ENCODE measurements at places on chromosomes 4 and X. TPM values are rescaled to one million over a fixed set of nuclear protein-coding genes. Genes with fewer than 3 reads are reported as not detected.

Gene USP17L11
- total RNA-seq = not detected

Gene ZCCHC18
- total RNA-seq = 8.8 TPM

Gene RNF150
- not detected for total RNA-seq

- no peak for DNase-seq
Measured at GRCh38 chr4:34464196-34464595, 1780.1 kb downstream of the ARAP2 start.

DNA sequence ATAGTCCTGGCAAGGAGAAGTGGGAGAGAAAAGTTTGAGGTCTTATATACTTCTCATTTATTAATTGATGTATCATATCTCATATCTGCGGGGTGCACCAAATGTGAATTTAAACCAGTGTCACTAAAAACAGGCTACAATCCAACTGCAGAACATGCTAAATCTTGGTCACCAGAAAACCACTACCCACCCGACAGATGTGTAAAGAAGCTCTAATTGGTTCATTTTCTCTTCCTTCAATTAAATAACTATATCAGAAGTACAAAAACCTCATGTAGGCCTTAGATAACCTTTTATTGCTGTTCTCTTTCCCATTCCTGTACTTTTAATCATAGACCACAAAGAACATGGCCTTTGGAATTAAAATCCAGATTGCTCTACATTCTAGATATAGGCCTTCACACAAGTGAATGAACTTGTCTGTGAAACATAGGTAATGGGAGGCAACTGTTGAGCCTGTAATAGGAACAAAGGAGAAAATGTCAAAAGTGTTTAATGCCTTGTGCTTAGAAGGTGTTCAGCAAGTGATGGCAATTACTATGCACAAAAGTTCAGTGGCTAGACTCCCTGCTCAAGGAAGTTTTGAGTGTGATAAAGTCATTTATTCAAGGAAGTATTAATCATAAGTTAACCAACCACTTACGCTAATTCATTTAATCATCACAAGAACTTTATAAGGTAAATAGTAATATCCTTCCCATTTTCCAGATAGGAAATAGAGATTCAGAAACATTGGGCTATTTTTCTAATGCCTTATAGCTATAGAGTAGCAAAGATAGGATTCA lies 425.6 kb downstream of the INPP4B start:
- DNase-seq = no peak

DNA sequence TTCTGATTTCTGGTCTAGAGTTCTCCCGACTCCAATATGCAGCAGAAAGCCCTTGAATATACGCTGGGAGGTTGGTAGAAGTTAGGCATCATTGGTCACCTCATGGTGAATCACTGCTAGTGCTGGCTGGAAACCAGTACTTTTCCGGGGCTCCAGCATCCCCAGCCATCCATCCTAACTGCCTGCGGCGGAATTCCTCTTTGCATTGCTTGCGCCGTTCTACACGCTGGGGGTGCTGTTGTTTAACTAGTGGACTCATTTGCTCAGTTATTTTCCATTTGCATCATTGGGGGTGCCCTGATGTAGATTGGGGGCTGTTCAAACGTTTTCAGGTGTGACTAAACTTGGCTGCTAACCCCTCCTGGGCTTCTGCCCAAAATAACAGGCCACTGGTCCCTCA lies 23.3 kb upstream of the GPR50 start:
- no peak for DNase-seq

GRCh38 chr4:113236916-113237315 lies 187.5 kb downstream of the ANK2 start:
- DNase-seq = no peak

- DNase-seq = no peak
Measured at GRCh38 chr4:84778041-84778440, 188.4 kb downstream of the WDFY3 start.

- no peak for DNase-seq
Measured at GRCh38 chr4:6749340-6750171, 33.0 kb upstream of the KIAA0232 start.

GRCh38 chr4:164615964-164616363 lies 138.0 kb upstream of the SMIM31 start:
- DNase-seq = no peak

DNA sequence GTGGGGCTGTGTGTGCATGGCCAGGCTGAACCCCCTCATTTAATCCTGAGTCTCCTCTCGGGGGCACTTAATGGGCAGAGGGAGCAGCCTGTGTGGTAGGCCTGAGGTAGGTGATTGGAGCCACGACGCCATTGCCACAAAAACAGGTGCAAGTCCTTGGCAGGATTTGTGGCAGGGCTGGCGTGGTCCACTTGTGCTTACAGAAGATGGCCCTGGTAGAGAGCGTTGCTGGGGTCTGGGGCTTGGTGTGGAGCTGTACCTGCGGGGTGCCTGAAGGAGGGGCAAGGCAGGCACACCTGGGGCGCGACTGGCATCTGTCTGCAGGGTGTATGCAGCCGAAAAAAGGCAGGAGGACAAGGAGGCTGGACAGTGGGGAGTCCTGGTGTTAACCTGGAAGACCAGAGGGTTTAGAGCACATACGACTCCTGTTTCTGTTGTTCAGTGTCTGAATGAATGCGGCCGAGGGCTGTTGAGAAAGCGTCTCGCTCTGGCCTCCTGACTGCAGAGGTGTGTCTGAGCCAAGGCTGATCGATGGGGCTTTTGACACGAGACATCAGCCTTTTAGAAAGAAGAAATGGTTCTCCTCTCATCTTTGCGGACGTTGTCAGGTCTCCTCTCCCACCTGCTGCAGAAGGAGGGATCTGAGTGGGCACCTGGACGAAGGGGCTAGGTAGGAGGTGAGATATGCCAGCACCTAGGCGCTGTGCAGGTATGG lies 52.0 kb downstream of the TBC1D14 start:
- DNase-seq = no peak

- no peak for DNase-seq
Measured at GRCh38 chrX:132169554-132169953, 41.7 kb upstream of the FRMD7 start.

GRCh38 chrX:10929747-10930146 lies 181.4 kb upstream of the HCCS start:
- no peak for DNase-seq

- peak; percentile 36 for DNase-seq
Measured at GRCh38 chrX:48761674-48762471, at the start of gene GLOD5. Gene GLOD5, plus strand, starts transcription at chrX:48761747. Its CDS starts 44 bp downstream, at chrX:48761791.

- DNase-seq = no peak
Measured at GRCh38 chr4:41409594-41409895, 128.4 kb upstream of the LIMCH1 start.

DNA sequence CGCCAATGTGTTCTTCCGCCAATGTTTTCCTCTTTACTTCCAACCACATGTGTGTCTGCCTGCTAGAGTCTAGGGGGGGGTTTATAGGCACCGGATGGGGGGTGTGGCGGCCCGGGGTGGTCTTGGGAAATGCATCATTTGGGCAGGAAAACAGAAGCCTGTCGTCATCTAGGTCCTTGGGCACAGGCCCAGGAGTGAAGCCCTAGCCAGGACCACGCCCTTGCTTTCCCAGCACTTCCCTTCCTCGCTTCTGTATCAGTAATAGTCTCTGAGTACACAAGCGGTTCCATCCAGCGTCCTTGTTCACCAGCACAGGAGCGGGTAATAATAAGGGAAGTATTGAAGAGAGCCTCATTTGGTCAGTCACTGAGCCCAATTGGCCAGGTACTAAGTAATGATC lies 74.5 kb downstream of the QDPR start:
- no peak for DNase-seq

DNA sequence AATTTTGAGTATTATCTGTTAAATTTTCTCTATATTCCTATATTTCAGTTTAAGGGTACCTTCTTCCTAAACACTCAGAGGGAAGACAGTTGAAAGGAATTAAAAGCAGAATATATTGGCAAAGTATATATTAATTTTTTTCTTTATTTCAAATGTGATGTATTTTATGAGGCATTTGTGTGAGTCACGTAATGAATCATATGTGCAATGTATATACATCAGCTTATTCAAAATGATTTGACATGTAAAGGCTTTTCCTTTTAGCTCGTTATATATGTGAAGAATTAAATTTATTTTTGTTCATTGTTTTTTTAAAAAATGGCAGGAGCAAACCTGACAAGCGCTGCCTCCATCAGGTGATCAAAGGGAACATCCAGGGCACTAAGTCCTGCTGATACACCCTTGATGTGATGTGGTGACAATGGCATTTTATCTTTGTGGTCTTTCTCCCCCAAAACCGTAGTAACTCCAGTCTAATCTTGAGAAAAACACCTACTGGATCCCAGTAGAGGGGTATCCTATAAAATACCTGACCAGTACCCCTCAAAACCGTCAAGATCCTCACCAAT lies 8.9 kb downstream of the WWC2 start:
- no peak for DNase-seq
